ENCODE measurements at places on chromosomes 7 and 10.

DNA sequence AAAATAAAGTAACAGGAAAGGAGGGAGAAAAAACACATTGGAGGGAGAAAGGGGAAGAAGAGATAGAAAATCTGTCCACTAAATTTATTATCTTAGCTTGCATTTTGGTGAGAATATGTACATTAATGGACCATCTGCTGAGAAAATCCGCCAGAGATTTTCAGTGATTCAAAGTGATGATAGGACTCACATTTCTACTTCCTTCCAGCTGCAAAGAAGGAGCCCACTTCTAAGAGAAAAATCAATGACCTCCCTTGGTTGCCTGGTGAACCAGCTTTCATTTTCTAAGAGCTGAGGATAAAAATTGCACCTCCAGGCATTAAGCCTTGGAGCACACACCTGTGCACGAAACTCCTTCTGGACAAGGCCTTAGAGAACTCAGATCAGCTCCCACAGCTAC lies 404.3 kb downstream of the SFMBT2 start:
- DNase-seq = no peak

DNA sequence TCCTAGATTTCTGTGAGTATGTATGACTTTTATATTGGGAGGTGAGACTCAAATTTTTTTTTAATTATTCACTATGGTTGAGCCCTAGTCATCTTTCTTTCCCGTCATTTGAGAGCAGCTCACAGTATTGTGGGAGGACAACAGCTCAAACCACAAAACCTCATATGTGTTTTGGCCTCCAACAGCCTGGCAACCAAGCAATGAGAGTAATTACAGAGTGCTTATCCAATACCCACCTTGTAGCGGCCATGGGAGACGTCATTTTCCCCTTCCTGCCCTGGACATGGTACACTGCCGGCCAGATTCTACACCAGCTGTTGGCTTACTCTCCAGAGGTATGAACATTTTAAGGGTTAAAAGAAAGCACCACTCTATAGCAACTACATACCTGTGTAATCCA lies 49.1 kb downstream of the DOCK4 start:
- DNase-seq = peak; percentile 59

DNA sequence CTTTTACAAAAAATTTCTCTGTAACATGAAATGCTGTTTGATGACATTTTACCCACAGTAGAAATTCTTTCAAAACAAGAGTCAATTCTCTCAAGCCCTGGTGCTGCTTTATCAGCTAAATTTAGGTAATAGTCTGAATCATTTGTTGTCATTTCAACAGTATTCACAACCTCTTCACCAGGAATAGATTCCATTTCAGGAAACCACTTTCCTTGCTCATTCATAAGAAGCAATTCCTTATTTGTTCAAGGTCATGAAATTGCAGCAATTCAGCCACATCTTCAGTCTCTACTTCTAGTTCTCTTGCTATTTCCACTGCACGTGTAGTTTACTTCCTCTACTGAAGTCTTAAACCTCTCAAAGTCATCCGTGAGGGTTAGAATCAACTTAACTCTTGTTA lies 14.1 kb downstream of the STAG3 start:
- DNase-seq = no peak

DNA sequence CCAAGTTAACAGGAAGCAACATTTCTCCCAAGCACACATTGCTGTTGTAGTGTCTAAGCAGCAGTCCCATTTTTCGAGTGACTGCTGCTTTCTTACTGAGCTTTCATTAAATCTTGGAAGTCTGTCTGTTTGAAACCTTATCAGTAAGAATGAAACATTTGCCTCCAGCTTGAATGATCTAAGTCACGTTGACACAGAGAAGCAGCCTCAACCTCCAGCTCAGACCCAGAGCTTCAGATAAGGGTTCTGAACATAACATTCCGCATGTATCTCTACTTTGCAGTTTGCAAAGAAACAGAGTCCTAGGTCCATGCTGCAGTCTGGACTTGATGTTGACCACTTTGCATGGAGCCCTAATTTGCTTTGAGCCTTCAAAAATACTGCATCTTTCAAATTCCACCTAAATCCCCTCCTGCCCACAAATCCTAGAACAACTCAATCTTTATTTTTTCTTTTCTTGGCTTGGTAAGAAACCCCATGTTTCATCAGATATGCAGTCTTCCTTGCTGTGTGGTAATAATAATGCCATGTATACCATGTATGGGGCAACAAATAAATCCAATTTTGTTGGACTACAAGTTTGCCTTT lies 698.7 kb upstream of the IGFBP3 start:
- DNase-seq = no peak

DNA sequence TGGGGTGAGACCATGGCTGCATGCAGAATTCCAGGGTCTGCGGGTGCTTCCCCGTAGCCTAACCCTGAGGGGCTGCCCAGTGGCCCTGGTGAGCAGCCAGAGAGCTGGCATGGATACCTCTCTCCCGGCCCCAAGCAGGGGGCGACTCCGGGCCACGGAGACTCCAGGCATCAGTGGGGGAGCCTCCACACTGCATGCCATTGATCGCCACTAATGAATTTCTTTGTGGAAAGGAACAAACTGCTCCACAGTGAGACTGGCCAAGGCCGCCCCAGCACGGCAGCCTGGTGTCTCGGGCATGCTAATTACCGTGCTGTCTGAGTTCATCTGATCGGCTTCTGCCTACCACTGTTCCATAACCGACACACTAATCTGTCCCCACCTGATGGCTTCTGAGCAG lies 184.4 kb downstream of the GRID1 start:
- DNase-seq = no peak

DNA sequence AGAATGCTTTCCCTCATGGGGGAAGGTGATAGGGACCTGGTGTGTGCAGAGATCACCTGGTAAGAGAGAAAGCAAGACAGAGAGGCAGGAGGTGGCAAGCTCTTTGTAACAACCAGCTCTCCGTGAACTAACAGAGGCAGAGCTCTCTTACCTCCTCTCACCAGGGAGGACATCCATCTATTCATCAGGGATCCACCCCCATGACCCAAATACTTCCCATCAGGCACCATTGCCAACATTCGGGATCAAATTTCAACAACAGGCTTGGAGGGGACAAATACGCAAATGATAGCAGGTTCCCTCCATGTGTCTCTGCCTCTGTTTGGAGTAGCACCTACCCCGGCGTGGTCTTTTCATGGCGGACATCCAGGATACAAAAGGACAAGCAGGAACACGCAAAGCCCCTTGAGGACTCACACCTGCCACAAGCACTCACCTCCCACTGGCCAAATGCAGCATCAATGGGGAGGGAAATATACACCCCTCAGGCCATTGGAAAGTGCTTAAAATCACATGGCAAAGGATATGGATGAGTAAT lies 431.2 kb upstream of the AUTS2 start:
- no peak for DNase-seq

DNA sequence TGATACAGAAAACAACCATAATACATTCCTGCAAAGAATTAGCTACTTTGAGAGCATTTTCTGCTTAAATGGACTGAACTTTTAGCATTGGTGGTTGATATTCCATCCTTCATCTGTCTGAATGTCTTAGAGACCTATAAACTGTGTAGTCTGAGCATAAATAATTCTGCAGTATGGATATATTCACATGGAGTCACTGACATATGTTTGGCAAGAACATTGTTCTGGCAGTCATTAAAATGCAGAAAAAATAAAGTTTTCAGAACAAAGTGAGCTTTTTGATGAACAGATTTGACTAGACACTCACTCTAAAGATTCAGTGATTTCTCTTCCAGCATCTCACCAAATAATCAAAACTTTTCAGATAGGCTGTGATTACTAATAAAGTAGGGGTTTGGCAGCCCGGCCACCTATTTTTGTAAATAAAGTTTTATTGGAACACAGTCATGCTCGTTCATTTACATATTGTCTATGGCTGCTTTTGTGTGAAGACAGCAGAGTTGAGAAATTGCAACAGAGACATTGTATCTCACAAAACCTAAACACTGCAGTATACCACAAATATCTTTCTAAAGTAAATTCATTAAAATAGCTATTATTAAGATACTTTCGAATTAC lies 44.1 kb upstream of the RAPGEF5 start:
- no peak for DNase-seq

DNA sequence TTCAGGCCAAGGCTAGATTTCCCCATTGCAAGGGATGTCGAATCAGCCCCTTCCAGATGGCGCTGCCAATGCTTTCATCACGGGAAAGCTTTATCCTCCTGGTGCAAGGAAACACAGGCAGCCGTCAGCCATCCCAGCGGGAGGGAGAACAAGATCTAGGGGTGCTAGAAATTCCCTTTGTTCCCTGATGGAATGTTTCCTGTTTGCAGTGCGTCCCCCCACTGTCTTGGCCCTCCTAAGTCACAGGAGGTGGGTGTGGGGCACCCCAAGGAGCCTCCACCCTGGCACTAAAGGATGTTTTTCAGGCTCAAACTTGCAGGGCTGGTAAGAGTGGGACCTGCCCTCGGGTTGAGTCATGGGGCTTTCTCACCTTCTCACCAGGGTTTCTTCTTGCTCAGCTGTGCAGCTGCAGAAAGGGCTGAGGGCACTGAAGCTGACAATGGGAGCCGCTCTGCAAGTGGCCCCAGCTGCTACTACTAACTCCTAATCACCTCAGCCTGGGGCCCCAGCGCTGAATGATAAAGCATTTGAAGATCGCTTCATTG lies 103.6 kb downstream of the PRPF18 start:
- DNase-seq = no peak

DNA sequence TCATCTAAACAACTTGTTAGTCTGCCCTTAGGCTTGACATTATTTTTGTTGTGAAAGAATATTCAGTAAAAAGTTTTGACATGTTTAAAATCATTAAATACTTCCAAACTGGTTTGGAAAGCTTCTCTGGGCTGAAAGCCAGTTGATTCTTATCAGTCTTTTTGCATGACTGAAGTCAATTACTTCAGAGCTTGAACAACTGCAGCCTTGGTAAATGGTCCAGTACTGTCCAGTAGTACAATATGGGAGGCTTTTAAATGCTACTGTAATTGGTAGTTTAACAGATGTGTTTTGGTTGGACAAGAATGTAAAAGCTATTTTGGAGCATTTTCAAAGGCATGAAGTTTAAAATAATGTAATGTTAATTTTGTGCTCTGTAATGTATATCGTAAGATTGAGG lies 103.4 kb downstream of the SDK1 start:
- no peak for DNase-seq

DNA sequence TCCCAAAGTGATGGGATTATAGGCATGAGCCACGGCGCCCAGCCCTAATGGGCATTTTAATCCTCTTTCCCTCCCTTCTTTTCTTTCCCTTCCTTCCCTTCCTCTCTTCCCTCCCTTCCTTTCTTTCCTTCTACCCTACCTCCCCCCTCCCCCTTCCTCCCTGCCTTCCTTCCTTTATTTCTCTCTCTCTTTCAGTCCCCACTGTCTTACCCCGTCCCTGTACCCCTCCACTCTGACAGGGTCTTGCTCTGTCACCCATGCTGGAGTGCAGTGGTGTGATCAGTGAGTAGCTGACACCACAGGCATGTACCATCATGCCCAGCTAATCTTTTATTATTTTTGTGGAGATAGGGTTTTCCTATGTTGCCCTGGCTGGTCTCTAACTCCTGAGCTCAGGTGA lies 24.2 kb downstream of the LCOR start:
- DNase-seq = no peak

DNA sequence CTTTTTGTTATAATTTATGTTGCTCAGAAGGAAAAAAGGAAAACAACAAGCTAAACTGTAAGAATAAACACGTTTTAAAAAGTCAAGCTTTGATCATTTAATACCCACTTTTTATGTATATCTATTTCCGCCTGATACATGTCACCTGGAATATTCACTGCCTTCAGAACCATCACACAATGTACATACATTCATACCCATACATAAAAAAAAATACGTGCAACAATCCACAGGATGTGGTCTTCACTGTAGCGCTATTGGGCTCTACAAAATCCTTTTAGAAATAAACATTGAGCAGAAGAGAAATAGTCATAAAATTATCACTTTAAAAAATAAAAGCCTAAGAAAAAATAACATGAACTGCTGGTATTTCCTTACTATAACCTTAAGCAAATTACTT lies 1078.9 kb upstream of the LRRTM3 start:
- no peak for DNase-seq

GRCh38 chr10:36114141-36114540 lies 472.0 kb upstream of the FZD8 start:
- DNase-seq = no peak

DNA sequence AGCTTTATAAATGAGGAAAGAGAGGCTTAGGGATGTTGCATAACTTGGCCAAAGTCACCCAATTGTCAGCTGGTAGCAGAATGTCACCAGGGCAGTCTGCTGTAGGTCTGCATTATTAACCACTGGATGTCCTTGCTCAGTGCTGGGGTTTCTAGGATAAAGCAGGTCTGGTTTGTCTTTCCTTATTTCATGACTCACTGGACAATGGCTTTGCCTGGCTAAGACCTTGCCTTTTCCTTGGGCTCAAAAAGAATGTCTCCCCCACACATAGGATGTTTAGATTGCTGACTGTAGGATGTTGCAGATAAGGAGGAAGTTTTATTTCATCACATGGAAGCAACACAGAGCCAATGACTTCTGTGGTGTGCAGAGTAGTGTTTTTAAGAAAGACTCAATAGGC lies 29.4 kb downstream of the WDFY4 start:
- DNase-seq = no peak

GRCh38 chr10:97888641-97889262 lies 39.1 kb downstream of the GOLGA7B start:
- no peak for DNase-seq

GRCh38 chr7:72336632-72337389 lies 75.3 kb downstream of the CALN1 start:
- DNase-seq = peak; percentile 41

DNA sequence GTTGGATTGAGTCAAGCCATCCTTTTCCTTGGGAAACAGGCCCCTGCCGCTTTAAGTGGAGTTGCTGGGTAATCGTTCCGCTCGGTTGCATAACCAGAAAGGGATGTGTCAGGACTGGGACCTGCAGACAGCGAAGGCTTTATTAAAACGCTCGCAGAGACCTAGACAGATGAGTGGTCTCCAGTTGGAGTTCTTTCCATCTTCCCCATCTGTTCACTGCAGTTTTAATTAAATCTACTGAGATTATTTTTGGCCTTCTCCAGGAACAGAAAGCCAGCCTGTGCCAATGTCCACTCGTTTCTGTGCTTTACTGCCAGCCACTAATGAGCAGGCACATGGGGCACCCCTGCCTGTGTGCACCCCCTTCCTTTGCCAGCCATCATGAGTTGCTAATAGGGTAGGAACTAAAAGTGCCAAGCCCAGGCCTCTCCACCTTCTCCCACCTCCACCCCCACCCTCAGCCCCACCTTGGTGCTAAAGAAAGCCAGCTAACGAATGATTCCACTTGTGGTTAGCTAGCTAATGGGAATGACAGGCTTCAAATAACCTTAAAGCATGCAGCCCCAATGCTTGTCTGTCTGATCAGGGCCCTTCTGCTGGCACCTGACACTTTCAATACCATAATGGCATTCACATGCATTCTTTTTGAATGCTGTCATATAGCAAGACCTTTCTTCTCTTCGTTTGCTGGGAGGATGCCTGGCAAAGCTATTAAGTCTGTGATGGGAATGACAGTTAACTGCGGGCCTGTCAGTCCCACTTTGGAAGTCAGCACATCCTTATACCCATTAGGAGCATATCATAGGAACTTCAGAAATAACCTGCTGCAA lies 556.8 kb upstream of the GALNT17 start:
- DNase-seq = peak; percentile 64

GRCh38 chr10:10798102-10798863 lies 219.4 kb upstream of the CELF2 start:
- peak; percentile 68 for DNase-seq

All from left hindlimb (tissue), 1 donor.